ENCODE measurements at places on chromosomes 6 and 20.

- DNase-seq = no peak
Observed at GRCh38 chr6:169145496-169145895, 108.2 kb downstream of the THBS2 start.

- no peak for DNase-seq
Observed at GRCh38 chr6:122861594-122861993, 72.5 kb downstream of the SMPDL3A start.

DNA sequence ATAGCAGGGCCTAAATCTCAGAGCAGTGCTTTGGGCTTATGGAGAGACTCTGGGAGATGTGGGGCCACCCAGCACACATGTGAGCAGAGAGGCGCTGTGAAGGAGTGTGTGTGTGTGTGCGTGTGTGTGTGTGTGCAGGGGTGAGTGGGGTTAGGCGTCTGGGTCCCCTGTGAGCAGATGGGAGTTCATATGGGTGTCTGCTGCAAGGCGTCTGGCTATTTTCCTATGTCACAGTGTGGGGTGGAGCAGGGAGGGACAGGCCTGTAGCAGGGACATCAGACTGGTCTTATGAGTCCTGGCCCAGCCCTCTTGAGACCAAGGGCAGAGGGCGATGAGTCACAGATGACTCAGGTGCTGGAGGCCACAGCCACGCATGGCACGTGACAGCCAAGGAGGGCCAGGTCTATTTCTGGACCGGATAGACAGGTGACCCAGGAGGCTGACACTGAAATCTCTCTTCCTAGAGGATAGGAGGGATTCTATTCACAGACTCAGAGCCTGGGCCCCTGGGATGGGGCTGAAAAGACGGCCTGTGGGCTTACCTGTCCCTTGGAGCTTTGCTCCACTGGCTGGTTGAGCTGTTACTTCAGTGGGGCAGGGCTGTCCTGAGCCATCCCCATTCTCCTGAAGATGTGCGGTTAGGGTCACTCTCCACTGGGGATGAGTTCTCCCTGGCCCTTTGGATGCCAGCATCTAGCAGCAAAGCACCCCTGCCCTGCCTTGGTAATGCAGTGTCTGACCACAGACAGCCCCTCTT, 28.9 kb downstream of the VEGFA start:
- peak; percentile 98 for DNase-seq

DNA sequence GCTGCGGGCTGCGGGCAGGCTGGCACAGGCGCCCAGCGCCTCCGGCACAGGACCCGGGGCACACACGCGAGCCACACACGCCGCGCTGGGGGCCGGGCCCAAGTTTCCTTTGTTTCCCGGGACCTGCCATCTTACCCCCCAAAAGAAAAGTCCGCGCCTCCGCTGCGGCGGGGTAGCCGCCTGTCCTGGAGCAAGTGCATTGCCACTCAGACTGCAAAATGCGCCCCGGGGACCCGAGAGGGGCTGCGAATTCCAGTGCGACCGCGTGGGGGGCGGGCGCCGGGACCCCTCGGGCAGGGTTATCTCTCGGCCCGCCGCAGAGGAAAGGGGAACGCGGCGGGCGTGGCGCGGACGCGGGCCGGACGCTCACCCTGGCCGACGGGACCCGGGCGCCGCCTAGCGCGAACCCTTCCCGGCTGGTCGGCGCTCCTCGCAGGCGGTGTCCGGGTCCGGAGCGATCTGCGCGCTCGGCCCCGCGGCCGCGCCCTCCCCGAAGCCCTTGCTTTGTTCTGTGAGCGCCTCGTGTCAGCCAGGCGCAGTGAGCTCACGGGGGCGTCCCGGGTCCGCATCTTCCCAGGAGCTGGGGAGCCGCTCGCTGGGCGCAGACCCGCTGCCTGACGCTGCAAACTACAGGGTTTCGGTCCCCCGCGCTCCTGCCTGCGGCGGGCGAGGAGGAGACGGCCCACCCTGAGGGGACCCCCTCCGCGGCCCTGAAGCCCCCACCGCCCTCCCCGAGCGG, 639 bp upstream of the CD24 start:
- peak; percentile 22 for DNase-seq

DNA sequence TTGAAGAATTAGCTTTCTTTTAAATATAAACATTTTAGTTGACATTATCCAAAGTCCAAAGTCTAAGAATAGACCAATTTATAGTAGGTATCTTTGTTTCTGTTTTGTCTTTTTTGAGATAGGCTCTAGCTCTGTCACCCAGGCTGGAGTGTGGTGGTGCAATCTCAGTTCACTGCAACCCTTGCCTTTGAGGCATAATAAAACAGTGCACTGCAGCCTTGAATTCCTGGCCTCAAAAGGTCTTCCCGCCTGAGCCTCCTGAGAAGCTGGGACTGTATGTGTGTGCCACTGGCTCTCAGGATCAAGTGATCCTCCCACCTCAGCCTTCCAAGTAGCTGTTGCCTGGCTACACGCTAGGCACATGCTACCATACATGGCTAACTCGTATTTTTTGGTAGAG, 135.4 kb downstream of the REV3L start:
- DNase-seq = peak; percentile 69

DNA sequence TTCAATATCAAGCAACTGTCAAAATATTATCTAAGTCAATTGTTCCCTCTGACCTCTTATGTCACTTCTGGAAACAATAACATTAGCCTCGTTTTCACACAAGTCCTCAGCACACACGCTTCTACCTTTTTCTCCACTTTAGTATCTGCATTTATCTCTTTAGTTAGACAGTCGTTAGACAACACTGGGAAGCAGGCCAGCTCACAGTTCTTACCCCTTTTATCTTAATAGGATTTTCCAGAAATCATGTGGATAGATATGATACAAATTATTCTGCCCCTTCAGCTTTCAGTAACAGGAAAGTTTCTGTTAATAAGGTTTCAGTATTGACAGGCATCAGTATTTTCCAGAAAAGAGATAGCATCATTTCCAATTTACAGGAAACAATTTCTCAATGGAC, 25.9 kb upstream of the HAO1 start:
- no peak for DNase-seq

DNA sequence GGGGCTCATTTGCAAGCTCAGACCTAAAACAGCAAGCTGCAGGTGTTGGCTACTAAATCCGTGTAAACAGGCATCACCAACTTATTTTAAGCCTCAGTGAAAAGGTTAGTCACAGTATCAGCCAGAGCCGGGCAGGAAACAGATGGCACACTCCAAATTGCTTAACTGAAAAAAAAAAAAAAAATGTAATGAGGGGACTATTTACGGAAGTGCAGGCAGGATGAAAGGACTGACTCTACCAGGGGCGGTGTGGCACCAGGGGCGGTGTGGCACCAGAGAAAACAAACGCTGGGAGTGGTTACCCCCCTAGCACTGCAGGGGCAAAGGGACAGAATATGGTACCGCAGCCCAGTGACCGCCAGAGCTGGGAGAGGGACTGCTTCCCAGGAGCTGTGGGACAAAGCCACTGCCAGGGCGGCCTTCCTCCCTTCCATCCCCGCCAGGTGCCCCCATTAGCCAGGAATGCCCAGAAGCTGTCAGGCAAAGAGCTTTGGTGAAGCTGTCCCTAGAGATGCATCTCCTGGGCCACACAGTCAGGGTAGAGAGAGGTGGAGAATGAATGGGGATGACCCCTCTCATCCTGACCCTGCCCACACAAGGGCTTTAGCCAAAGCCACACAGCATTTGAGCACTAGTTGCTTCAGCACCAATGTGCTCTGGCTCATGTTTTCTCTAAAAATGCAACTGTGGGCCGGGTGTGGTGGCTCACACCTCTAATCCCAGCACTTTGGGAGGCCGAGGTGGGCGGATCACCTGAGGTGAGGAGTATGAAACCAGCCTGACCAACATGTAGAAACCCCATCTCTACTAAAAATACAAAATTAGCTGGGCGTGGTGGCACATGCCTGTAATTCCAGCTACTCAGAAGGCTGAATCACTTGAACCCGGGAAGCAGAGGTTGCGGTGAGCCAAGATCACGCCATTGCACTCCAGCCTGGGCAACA, 39.6 kb upstream of the GFOD1 start:
- peak; percentile 24 for DNase-seq

GRCh38 chr20:4230651-4231050, 215.3 kb upstream of the RNF24 start:
- DNase-seq = no peak

- no peak for DNase-seq
Observed at GRCh38 chr6:109768485-109768884, 77.4 kb downstream of the FIG4 start.

GRCh38 chr6:169162752-169163407, 90.8 kb downstream of the THBS2 start:
- DNase-seq = no peak

GRCh38 chr6:136127873-136128272, 122.2 kb downstream of the MTFR2 start:
- DNase-seq = no peak

DNA sequence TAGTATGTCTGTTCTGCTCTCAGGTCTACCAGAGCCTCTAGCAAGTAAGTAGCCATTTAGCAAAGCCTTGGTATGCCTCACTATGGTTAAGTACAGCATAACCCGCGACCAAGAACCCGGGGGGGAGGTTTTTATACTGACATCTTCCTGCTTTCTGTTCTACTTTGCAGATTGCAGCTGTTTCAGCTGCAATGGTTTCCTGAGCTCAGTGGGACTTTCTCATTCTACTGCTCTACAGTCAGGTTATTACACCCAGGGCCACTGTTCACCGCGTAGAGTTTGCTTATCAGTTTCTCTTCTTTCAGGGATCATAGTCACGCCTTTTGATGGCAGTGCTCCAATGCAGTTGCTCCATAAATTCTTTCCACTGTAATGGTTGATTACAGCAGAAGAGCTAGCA, 631.3 kb downstream of the TFAP2A start:
- no peak for DNase-seq

GRCh38 chr20:58224097-58224496, 4.4 kb downstream of the ANKRD60 start:
- peak; percentile 44 for DNase-seq

- DNase-seq = no peak
Observed at GRCh38 chr20:24813496-24813895, 135.6 kb upstream of the CST7 start.

DNA sequence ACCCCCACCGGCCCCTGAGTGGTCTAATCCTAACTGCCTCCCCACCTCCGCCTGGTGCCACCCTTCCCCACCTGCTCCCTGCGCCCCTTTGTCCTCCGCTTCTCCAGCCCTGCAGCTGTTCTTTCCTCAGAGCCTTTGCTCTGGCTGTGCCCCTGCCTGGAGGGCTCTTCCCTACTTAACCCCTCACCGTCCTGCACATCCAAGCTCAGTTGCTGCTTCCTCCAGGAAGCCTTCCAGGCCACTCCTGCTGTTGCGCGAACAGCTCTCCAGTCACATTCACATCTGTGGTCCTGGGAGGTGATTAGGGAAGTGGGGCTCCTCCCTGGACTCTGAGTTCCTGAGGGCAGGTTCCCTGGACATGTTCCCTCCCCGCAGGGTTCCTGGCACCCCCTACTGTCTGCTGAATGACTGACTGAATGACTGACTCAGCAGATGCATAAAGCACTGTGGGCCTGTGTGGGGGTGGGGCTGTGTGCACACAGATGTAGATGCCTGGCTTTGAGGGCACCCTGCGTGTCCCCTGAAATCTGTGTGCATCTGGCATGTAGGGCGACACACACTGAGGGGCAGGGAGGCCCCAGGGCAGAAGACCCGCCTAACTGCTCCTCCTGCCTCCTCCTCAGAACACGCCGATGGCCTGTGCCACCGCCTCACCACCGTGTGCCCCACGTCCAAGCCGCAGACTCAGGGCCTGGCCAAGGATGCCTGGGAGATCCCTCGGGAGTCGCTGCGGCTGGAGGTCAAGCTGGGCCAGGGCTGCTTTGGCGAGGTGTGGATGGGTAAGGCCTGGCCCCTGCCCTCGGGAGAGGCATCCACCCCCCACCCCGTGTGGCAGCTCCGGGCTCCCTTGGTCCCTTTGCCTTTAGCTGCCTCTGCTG, 51.4 kb downstream of the SRC start:
- DNase-seq = no peak

DNA sequence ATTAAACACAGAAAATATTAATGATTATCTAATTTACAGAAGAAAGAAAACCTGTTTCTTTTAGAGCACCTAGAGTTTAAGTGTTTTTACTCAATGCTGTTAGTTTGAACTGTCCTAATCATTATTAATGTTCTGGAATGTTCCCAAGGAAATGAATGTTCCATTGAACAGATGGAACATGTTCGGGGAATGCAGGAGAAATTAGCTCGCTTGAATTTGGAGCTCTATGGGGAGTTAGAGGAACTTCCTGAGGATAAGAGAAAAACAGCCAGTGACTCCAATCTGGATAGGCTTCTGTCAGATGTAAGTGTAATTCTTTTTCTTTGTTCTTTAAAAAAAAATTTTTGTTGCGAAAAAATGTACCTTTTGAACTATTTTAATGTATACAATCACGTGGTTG, 10.8 kb upstream of the ECT2L start:
- DNase-seq = no peak

DNA sequence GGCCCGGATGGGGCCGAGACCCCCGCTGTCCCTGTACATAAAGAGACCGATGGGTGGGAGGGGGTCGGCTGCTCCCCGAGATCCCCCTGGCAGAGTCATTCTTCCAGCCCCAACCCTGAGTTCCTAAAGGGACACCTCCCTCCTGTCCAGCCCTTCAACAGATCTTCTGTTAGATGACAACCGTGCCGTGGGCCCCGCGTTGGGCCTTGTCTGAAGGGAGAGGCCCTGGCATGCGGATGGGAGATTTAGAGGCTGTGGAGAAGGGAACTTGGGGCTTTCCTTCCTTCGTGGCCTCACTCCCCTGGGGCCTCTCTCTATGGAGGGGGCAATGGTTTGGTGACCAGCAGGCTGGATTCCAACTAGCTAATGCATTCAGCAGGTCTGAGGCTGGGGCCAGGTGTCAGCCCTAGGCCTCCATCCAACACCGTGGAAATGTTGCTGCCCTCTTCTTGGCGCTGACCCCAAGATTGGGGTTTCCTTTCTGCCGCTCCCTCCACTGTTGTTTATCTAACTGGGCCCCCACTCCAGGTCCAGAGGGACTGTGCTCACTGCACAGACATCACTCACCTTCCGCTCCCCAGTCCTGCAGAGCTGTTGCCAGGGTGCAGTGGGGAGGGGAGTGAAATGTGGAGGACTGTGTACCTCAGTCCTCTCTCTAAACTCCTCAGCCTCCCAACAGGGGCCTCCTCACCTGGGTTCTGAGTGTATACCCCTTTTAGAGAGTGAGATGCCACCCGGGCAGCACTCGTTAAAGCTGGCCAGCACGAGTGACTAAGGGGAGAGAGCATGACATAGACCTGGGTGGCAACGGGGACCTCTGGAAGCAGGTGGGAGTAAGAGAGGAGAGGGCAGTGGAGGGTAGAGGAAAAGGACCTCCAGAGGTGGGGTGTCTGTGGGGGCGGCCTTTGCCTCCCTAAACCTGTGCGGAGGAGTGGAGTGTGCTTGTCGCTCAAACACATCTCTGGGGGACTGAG, 6.7 kb downstream of the TMEM151B start:
- no peak for DNase-seq

GRCh38 chr6:169959136-169960002, 207.9 kb downstream of the ERMARD start:
- DNase-seq = peak; percentile 39

DNA sequence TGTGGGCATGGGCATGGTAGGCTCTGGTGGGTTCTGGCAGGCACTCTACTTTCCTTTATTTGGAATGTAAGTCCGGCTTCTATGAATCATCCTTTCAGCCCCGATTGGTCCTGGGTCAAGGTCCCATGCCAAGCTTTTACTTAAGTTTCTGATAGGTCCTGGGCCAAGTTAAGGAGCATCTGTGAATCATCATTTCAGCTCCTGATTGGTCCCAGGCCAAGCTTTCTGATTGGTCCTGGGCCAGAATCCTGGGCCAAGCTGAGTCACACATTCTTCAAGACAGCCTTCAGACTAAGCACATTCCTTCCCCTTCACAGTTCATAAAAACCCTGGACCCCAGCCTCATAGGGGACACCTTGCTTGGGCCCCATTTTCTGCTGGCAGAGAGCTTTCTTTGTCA, 231.0 kb upstream of the EYS start:
- no peak for DNase-seq

GRCh38 chr6:22208026-22208425, 88.8 kb downstream of the PRL start:
- DNase-seq = no peak

All from large intestine (tissue), 12 donors.